ENCODE measurements at places on chromosomes 5 and 9.

- no peak for DNase-seq
Measured at GRCh38 chr5:50886657-50887345, 220.4 kb downstream of the PARP8 start.

DNA sequence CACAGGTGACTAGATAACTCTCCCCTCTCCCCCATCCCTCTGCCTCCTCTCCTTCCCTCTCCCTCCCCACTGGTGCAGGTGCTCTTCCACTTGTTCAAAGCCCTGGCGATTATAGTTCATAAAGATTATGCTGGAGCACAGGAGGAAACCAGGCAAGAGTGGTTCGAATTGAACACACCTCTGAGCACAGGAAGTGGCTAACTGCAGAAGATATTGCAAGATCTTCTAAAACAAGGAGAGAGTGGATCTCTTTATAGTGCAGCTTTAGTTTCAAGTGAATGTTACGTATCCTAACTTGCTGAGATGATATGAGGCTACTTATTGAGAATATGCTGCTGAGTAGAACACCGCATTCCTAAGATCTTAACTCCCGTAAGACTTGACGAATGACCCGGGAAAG, 178.4 kb downstream of the GOLPH3 start:
- no peak for DNase-seq

- DNase-seq, result no peak
Measured at GRCh38 chr5:160357861-160358411, 12.5 kb downstream of the C1QTNF2 start.

DNA sequence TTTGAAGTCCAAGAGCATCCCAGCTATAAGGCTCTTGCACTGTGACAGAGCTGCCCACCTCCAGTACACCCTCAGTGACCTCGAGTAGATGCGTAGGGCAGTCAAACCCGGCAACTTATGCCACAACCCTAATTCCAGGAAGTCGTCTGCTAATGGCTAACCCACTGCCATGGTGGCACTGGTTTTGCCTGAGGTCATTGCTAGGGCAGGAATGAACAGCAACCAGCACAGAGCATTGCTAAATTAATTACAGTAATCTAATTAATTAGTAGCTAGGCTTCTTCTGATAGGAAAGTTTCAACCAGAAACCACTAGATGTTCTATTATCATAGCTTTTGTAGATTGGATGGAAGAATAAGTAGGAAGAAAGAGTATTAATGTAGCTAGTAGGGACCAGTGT, 122.8 kb downstream of the DPYSL3 start:
- no peak for DNase-seq

GRCh38 chr5:122877518-122877917, 32.1 kb downstream of the SNX24 start:
- no peak for DNase-seq

- DNase-seq, result no peak
Measured at GRCh38 chr5:169602535-169602934, 19.0 kb downstream of the SPDL1 start.

GRCh38 chr5:150120062-150120441, 33.7 kb upstream of the CSF1R start:
- no peak for DNase-seq

- no peak for DNase-seq
Measured at GRCh38 chr9:89742660-89743059, 137.8 kb downstream of the GADD45G start.
